ENCODE measurements at places on chromosomes 16 and 17. TPM values are rescaled to one million over a fixed set of nuclear protein-coding genes. Genes with fewer than 3 reads are reported as not detected.

- DNase-seq = no peak
Measured at GRCh38 chr16:54842743-54843423, 87.8 kb upstream of the IRX5 start.

The KRT27 gene
- not detected for polyA plus RNA-seq

DNA sequence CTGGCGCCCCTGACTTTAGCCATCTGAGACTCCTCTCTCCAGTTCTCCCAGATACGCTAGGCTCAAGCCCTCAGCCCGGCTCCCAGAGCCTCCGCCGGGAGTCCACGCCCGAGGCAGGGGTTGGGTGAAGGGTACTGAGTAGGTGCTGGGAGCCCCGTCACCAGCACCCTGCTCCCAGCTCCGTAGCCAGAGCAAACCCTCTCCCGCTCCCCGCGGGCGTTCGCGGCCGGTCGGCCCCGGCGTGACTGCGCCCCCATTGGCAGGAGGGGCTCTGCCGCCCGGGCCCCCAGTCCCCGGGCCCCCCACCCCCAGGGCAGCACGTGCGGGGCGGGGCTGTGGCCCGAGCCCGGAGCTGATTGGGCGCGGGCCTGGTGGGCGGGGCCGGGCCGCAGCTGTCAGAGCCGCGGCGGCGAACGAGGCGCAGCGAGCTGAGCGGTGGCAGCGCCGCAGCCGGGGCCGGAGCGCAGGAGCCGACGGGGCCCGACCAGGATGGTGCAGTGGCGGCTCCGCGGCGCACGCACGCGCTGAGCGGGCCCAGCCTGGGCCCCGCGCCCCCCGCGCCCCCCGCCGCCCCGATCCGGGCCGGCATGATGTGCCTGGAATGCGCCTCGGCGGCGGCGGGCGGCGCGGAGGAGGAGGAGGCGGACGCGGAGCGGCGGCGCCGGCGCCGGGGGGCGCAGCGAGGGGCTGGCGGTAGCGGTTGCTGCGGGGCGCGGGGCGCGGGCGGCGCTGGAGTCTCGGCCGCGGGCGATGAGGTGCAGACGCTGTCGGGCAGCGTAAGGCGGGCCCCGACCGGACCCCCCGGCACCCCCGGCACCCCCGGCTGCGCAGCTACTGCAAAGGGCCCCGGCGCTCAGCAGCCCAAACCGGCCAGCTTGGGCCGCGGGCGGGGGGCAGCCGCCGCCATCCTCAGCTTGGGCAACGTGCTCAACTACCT, at the start of gene SPNS2:
Gene SPNS2, plus strand, starts transcription at position 421 of the 937 bp plus-strand sequence. Its CDS starts 167 bp downstream, at position 588.
- DNase-seq = no peak

GRCh38 chr16:46852130-46852529, 21.1 kb upstream of the C16orf87 start:
- DNase-seq = no peak

The KCNH6 gene
- 2.0 TPM for polyA plus RNA-seq

- DNase-seq = no peak
Measured at GRCh38 chr17:82065193-82065637, 389 bp downstream of the DUS1L start.

The TUBD1 gene
- 22.6 TPM for polyA plus RNA-seq

GRCh38 chr17:68455901-68456338, 1.4 kb downstream of the WIPI1 start:
- DNase-seq = no peak

The ZSCAN10 gene
- 0.11 TPM for polyA plus RNA-seq

DNA sequence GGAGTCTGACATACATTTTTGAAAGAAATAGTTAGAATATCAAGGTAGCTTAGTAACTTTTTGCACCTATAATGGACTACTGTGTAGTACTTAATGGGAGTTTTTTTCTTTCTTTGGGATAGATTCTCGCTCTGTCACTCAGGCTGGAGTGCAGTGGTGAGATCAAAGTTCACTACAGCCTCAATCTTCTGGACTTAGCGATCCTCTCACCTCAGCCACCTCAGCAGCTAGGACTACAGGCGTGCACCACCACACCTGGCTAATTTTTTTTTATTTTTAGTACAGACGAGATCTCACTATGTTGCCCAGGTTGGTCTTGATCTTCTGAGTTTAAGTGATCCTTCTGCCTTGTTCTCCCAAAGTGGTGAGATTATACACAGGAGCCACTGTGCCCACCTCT, 9.5 kb downstream of the TAOK1 start:
- no peak for DNase-seq

GRCh38 chr16:9072806-9073341, 18.6 kb upstream of the HAPSTR1 start:
- no peak for DNase-seq

GRCh38 chr17:72556944-72557826, 436.4 kb downstream of the SOX9 start:
- peak; percentile 49 for DNase-seq

- no peak for DNase-seq
Measured at GRCh38 chr16:6947291-6947690, 385.4 kb upstream of the RBFOX1 start.

The PLD6 gene
- polyA plus RNA-seq = 3.4 TPM

The MYH8 gene
- polyA plus RNA-seq = 1.3 TPM

DNA sequence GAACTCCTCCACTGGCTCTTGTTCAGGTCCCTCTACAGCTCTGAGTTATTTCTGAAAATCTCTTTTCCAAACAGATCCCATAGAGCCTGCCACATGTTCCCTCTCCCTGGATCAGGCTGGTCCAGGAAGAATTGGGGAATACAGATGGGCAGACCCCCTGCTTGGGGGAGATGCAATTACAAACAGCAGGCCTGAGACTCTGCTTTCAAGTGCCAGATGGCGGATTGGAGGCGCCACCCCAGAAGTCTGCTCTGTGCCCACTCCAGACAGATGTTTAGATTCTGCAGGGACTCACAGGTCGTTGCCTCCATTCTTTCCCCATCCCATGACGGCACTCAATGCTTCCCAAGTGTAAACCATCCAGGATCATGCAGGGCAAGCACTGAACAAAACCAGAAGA, 316.6 kb downstream of the SLC39A11 start:
- no peak for DNase-seq

GRCh38 chr16:69706256-69706974, 19.9 kb downstream of the NQO1 start:
- no peak for DNase-seq

DNA sequence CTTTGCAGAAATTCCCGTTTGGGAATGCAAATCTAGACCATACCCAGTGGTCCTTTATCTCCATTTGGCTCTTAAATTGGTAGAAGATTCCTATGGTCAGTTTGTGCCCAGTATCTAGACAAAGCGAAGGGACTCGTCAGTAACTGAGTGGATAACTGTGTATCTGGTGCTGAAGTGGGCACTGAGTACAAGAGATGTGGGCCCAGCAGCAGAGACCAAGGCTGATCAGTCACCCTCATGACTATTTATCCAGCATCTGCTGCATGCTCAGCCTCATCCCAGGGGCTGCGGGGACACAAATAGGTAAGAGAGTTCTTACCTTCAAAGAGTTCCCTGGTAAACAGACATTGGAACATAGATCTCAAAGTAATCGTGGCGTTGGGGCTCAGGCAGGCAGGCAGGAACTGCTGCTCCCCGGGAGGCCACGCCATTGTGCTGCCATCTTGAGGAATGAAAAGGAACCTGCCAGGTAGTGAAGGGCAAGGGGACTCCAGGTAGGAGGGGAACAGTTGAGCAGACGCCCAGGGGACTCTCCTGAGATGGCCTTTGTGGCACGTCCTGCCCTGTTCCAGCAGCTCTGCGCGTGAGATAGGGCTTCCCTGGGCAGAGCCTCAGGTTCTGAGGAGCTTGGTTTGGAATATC, 10.3 kb downstream of the NT5M start:
- DNase-seq = no peak

The PIPOX gene
- polyA plus RNA-seq = 12.7 TPM

The TSPOAP1 gene
- 34.2 TPM for polyA plus RNA-seq

DNA sequence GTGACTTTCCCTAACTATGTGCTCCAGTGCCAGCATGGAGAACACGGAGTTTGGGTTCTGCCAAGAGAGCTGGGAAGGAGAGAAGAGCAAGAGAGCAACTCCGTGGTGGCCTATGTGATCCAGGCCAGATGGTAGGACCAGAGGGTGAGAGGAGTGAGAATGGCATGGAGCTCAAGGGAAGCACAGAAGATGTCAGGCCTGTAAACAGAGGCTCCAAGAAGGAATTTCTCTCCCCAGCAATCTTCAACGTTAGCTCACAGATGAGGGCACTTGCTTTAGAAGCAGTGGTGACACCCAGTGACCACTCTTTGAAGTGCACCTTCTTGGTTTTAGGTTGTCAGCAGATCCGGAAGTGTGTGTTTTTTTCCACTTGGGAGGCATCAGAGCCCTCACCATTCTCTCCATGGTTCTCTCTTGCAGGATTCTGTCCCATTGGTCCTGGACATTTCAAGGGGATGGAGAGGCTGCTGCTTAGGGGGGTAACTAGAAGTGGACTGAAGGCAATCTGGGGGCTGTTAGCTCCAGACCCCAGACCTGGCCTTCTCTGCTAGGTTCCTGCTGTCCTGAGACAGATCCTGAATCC, 18.1 kb upstream of the TMEM98 start:
- DNase-seq = no peak
